ENCODE measurements at places on chromosomes 5 and 9.

GRCh38 chr9:99868845-99869244 lies 37.6 kb upstream of the STX17 start:
- DNase-seq, result no peak

DNA sequence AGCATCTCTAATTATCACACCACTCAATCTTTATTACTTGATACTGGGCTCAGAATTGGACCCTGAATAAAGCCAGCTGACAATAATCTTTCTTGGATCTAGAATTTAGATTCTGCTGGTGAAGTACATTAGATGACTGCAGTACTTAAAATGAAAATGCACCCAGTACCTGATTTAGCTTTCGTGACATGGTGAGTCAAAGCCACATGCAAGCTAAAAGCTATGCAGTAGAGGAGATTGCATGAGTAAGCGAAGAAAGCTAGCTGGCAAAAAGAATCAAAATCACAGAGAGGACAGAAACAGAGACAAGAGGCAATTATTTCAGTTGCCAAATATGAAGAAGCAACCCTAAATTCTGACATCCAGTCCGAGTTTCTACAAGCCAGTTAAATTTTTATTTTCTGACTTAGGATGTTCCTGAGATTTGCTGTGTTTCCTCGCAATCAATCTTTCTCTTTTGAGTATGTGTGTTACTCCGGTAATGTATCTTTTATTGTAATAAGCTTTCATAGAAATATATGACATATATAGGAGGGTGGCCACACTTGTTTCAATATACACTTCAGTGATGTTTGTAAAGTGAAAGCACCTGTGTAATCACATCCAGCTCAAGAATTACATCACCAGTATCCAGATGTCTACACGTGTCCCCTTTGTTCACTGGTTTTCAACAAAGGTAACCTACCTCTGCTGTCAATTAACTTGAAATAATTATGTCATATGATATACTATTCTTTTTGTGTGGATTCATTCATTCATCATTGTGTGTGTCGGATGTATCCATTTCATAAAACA lies 101.7 kb downstream of the CDH18 start:
- DNase-seq, result peak; percentile 80

DNA sequence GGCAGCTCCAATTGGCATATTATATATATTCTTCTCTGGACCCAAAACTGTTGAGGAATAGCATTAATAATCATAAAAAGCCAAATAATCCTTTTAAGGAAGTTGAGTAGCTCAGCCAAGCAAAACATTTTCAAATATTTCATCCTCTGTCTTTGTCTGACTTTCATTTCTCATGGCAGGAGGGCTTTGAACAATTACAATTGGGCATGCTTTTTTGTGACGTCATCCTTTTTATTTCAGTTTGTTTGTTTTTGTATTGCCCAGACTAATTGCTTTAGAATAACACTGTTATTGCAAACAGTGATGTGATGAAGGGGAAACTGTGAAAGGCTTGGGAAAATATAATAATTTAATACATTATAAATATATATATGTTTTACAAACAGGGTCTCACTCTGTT lies 65.2 kb upstream of the MAP1B start:
- DNase-seq, result no peak

GRCh38 chr9:2253636-2254580 lies 238.8 kb downstream of the SMARCA2 start:
- DNase-seq, result no peak

GRCh38 chr5:147591120-147591519 lies 81.3 kb upstream of the DPYSL3 start:
- no peak for DNase-seq

- DNase-seq, result peak; percentile 35
These were observed 32.2 kb downstream of the SHOC1 start for GRCh38 chr9:111762556-111762955.

GRCh38 chr9:5025416-5025815 lies 40.3 kb downstream of the JAK2 start:
- peak; percentile 4 for DNase-seq

DNA sequence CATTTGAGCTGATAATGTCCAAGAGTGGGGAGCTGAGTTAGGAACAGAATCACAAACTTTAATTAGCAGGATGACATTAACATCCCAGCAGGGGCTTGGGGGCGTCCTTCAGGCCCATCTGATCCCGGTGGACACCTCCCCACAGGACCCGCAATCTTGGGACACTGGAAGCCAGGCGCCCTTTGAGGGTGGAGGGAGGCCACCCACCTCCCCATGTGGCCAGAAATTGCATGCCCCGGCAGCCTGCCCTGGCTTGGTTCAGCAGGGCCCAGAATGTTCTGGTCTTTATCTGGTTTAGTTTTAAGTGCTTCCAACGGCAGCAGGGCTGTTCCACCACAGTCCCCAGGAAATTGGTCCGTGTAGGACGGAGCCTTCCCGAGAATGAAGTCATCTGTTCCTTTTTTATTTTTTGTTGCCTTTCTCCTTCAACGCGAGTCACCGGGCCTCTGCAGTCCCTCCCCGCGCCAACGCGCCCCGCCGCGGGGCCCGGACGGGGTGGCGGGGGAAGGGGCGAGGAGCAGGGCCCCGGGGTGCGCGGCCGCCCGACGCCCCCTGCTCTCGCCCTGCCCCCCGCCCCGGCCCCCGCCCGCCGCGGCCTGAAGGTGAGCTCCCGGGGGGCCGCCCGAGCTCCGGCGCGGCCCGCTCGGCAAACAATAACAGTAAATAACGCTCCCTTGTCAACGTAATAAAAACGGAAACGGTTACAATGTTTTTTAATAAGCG lies 207.9 kb downstream of the C9orf50 start:
- DNase-seq, result peak; percentile 79

DNA sequence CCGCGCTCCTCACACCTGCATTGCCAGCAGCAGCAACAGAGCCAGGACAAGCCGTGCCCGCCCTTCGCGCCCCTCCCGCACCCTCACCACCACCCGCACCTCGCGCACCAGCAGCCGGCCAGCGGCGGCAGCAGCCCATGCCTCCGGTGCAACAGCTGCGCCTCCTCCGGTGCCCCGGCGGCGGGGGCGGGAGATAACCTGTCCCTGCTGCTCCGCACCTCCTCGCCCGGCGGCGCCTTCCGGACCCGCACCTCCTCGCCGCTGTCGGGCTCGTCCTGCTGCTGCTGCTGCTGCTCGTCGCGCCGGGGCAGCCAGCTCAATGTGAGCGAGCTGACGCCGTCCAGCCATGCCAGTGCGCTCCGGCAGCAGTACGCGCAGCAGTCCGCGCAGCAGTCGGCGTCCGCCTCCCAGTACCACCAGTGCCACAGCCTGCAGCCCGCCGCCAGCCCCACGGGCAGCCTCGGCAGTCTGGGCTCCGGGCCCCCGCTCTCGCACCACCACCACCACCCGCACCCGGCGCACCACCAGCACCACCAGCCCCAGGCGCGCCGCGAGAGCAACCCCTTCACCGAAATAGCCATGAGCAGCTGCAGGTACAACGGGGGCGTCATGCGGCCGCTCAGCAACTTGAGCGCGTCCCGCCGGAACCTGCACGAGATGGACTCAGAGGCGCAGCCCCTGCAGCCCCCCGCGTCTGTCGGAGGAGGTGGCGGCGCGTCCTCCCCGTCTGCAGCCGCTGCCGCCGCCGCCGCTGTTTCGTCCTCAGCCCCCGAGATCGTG lies 517 bp downstream of the KCNN2 start:
- DNase-seq, result peak; percentile 17

DNA sequence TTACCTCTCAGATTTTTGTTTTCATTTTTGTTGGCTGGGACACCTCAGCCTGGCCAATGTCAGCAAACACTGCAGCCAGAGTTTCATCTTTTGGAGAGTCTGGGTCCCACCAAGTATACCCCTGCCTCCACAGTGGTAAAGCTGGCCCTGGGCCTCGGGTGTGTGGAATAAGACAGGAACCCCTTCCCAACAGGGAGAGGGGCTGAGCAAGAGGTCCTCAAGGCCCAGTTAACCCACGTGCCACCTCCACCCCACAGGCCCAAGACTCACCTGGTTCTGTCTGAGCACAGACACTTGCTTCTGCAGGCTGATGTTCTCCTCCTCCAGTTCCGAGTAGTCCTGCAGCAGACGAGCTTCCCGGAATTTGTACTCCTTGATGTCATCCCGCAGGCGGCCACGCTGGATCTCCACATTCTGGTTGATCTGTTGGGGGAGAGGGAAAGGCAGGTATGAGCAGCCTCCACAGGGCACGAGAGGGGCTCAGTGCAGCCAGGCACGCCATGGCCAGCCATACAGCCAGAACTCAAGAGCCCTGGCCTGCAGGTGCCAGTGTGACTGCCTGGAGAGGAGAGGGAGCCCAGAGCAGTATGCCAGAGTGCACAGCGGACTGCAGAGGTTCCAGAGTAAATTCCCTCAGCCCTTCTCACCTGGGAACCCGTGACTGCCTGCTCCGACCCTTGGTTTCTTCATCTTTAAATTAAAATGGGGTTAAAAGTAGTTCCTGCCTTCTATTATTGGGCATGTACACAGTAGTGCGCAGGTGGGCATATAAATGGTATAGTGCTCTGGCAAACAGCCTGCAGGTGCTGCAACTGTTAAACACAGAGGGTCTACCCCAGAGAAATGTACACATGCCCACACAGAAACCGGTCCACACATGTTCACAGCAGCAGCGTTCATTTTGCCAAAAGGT lies 42.0 kb downstream of the BICD2 start:
- DNase-seq, result no peak

DNA sequence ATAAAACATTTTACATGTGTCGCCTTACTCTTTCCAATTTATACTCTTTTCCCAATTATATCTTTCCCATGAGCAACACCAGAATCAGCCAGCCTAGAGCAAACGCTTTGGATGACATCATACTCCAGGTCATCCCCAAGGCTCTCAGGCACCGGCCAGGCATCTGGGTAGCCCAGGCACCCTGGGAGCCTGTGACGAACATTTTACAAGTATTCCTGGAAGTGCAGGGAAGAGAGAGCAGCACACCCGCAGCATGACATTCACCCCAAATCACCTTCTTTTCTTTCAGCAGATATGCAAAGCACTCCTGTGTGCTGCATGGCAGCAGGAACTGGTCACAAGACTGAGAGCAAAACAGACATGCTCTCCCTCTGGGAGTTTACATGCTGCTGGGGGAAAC lies 75.7 kb upstream of the SMIM23 start:
- DNase-seq, result no peak
